ENCODE measurements at places on chromosomes 7 and 10.
A peak's percentile ranks its signal among the peaks of the same experiment; 100 is the strongest.

DNA sequence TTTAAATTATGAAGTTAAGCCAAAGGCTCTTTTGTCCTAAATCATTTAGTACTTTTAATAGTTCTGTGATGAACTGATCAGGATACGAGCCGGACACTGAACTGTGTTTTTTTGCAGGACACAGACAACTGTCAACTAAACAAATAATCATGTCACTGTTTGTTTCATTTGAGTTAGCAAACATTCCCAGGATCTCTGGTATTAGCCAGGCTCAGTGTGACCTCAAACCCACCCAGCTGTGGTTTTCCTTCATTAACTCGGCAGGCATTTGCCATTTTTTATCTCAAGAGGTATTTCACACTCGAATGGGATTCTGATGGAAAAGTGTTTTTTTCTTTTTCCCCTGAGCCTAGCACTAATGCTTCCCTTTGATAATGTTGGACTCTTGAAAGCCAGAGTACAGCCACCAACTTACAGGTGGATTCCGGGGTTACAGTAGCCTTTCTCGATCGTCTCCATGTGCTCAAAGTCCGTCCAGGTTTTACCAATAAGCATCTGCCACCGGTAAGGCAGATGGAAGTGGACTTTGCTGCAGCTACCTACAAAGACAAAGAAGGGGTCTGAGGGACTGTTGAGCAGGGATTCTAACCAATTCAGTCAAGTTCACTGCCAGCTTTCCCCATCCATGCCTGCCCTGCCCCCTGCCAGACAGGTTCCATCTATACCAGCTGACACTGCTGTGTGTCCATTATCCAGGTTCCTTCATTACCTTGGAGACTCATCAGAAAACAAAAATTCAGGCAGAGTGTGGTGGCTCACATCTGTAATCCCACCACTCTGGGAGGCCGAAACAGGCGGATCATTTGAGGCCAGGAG lies 33.4 kb downstream of the ZC3HAV1 start:
- DNase-seq, result no peak

GRCh38 chr7:21261627-21262594 lies 166.0 kb upstream of the SP4 start:
- DNase-seq, result peak; percentile 48

- no peak for DNase-seq
Observed at GRCh38 chr10:71972746-71973695, 8.8 kb downstream of the CHST3 start.

DNA sequence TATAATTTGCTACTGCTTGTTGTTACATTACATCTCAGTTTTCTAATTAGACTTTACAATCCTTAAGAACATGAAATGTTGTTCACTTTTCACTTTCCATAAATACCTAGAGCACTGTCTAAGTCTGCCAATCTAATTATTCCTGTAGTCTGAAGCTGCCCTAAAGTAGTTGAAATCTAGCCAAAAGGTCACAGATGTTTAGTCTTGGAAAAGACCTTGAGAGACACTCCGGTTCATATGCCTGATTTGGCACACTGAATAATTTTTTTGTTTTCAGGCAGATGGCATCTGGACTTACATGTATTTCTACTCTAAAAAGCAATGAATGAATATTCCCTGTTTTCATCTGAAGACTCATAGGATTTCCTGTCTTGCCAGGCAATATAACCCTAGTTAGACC lies 359.1 kb downstream of the ANKRD7 start:
- no peak for DNase-seq

- no peak for DNase-seq
Observed at GRCh38 chr10:125162120-125162931, 2.0 kb upstream of the CTBP2 start.

DNA sequence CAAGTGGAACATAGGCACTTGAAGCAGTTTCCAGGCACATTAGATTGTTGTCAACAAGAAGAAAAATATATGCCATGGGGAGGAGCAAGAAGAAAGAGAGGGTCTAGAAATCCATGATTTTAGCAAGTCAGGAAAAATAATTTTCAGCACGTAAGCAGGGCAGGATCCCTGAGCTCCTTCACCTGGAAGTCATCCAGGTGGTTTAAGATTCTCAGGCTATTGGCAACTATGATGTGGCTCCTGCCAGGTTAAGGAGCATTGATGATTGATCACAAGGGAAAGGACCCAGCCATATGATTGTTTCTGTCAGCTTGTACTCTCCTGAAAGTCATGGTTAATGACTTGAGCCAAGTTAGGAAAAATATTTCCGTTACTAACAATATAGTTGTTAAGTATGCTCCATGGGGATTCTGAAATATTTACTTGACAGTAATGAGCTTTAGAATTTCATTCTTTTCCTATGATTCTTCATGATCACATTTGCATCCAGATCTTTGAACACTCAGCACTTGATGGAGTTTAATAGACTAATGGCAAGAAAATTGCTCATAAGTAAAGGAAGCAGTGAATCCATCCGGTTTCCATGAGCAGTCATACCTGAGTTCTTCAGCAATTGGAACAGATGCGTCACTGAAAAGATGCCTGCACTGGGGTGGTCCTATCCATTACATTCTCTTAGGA lies 209.1 kb downstream of the BICC1 start:
- DNase-seq, result peak; percentile 47

- no peak for DNase-seq
Observed at GRCh38 chr7:155521743-155522398, 24.5 kb downstream of the CNPY1 start.

DNA sequence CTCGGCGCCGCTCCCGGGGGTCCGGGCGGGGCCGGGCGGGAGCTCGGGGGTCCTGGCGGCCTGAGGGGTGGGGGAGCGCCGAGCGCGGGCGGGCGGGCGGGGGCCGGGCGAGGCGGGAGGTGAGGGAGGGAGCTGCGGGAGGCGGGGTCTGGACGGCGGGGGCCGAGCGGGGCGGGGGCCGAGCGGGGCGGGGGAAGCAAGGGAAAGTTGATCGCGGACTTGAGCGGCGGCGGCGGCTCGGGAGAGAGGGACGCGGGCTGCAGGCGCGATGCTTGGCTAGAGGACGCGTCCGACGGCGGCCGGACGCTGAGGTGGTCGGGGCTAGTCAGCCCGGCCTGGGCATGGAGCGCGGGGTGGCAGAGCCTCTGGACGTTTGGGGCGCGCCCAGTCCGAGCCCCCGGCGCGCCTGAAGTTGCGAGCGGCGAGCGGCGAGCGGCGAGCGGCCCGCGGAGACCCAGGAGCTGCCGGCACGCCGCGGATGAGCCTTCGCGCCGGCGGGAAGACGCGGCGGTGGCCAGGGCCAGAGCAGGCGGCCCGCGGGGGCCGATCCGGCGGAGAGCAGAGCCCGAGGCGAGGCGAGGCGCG lies at the start of gene CDH23:
CDH23 (plus strand) TSS at position 210 of the 585 bp plus-strand sequence. CDS start 42,912 bp downstream, outside the sequence.
- DNase-seq, result no peak

- DNase-seq, result peak; percentile 73
Observed at GRCh38 chr7:17640730-17641377, 299.4 kb downstream of the SNX13 start.
